Activated CD4-positive, alpha-beta T cell treated with anti-CD3 and anti-CD28 coated beads, Interleukin-2, Interleukin-4, amounts not matched to agents 100 ng/mL and 50 ng/mL, durations not matched to agents 16 hours and 8 hours (primary cell): ENCODE measurements at places on chromosomes 13 and 19.

GRCh38 chr19:30662211-30662861 lies 290.2 kb downstream of the ZNF536 start:
- no peak for DNase-seq

GRCh38 chr19:281156-281853 lies 9.9 kb downstream of the PLPP2 start:
- no peak for DNase-seq

DNA sequence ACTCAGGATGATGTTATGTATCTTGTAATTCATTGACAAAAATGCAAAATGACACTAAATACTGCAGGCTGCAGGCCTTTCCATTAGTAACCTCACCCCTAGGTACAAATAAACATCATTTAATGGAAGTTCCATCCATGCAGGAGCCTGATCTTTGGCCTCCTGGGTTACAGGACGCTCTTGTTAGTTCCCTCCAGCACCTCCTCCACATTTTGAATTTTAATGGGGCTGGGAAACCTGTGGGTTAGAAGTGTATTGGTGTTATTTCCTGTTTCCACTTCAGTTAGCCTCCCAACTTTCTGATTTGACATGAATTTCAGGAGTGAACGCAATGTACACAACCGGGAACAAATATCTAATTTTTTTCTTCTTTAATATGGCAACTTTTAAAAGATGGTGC lies 237.1 kb upstream of the ARGLU1 start:
- DNase-seq, result no peak

DNA sequence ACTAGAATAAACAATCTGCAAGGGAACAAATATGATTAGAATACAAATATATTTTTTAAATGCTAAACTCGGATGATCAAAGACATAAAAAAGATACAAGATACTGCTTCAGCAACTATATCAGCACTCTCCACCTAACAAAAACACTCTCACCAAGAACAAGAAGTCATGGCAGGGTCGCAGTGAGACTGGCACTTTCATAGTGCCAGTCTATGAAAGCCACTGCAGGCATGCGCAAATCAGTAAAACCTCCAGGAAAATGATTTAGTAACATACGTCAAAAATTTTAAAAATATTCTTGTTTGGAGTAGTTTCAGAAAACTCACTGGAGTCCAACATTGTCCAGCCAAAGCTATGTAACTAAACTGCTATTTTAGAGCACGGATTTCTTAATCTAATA lies 295.9 kb downstream of the DIAPH3 start:
- no peak for DNase-seq

- DNase-seq, result no peak
Measured at GRCh38 chr13:37766502-37766901, 103.1 kb downstream of the TRPC4 start.

DNA sequence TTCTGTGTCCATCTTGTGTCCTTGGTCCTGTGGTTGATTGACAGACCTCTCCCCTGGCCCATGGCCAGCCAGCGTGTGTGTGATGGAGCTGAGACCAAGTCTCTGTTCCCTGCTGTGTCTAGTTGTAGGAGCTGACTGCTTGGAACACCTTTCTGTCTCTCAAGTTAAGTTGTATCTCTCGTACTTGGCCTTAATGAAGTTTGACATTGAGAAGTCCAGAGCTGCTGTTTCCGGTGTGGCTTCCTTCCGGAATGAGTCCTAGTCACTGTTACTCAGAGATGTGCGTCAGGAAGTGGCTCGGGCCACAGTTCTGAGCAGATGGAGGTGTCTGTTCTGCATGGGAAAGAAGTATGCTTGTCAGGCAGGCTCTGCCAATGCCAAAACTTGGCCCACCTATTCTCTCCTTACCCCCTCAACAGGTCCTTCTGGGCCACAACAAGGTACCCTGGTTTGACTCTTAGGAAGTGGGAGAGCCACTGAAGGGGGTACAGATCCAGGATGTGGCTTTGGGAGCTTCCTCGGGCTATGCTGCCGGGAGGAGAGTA lies 54.3 kb downstream of the GATAD2A start:
- DNase-seq, result peak; percentile 86

- no peak for DNase-seq
Measured at GRCh38 chr19:4366666-4367335, 23.4 kb downstream of the MPND start.

GRCh38 chr13:100518394-100519062 lies 70.1 kb downstream of the GGACT start:
- DNase-seq, result no peak

- no peak for DNase-seq
Measured at GRCh38 chr13:110486061-110486715, 75.3 kb downstream of the RAB20 start.

GRCh38 chr13:72145383-72145782 lies 278.4 kb upstream of the DACH1 start:
- DNase-seq, result no peak

GRCh38 chr13:65347420-65348030 lies 1882.6 kb downstream of the PCDH9 start:
- DNase-seq, result no peak

DNA sequence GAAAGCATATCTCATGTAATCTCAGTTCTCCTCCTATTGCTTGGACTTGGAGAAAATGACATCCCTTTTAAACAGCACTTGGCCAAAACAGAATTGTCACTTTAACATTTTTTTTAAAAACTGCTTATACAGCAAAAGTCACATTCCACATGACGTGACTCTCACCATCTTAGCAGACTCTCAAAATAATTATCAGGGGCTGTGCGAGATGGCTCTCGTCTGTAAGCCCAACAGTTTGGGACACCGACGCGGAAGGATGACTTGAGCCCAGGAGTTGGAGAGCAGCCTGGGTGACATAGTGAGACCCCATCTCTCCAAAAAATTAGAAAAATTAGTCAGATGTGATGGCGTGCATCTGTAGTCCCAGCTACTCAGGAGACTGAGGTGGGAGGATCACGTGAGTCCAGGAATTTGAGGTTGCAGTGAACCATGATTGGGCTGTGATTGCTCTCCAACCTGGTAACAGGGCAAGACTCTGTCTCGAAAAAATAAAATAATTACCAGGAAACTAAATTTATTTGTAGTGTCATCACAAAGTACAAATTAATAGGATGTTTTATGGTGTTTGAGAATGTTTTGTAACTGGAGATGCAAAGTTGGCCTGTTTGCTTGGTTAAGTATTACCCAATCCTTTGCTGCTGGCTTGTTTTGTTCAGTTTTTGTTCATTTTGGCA lies 8.8 kb downstream of the SAFB start:
- no peak for DNase-seq

DNA sequence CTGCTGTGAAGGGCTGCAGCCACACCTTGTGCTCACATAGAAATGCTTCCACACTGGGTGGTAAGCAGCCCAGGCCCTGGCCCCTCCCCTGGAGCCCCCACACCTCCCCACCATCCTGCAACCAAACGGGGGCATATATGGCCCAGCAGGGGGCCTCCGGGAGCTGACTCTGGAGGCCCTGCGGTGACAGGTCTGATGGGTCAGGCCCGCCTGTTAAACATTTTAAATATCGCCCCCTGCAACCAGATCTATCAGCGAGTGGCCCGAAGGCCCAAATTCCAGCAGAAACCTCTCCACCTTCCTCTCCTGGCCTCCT lies 48.0 kb upstream of the KATNAL1 start:
- no peak for DNase-seq

DNA sequence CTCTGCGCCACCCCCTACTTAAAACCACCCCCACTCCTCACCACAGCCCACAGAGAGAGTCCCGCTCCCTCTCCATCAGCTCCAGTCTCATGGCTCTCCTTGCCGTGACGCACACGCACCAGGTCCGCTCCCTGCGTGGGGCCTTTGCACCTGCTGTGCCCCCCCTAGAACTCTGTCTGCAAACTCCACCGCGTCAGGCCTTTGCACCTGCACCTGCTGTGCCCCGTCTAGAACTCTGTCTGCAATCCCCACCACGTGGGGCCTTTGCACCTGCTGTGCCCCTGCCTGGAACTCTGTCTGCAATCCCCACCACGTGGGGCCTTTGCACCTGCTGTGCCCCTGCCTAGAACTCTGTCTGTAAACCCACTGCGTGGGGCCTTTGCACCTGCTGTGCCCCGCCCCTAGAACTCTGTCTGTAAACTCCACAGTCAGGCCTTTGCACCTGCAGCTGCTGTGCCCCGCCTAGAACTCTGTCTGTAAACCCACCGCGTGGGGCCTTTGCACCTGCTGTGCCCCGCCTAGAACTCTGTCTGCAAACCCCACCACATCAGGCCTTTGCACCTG lies 4.2 kb downstream of the SHC2 start:
- no peak for DNase-seq

DNA sequence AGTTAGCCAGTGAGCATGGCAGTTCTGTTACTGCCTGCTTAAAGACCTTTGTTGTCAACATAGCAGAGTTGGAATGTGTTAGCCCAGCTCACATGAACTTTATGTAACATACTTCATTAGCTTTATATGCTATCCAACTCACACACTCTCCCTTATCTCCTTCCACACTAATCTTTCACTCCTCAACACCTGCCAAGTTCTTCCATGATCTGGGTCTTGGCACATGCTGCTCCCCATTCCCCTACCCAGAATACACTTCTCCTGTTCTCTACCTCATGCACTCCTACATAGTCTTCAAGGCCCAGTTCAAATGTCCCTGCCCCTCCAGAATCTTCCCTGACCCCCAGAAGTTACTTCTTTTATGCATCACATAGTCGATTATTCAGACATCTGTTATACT lies 179.3 kb downstream of the KATNAL1 start:
- DNase-seq, result no peak

- DNase-seq, result no peak
Measured at GRCh38 chr19:14112051-14112808, 5.3 kb downstream of the PRKACA start.

GRCh38 chr13:93614776-93615175 lies 388.2 kb downstream of the GPC6 start:
- DNase-seq, result no peak
